ENCODE measurements at places on chromosomes 12 and 14.

DNA sequence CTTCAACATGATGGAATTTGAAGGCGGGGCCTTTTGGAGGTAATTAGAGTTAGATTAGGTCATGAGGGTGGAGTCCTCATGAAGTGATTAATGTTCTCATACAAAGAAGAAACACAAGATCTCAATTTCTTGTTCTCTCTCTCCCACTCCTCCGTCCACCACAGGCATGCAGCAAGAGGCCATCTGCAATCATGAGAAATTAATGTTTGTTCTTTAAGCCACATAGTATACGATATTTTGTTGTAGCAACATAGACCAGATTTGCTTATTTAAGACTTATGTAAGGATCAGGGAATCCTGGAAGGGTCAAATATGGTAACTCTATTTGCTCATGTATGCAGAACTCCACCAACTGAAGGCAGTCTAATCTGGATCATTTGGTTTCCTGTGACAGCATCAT, 429.0 kb downstream of the LRIG3 start:
- no peak overlapping the region for H3K4me3 ChIP-seq
- no peaks in the 10 kb centered on the region for H3K27me3 ChIP-seq
- DNase-seq, result no peak
- no peaks in the 10 kb centered on the region for H3K36me3 ChIP-seq
- no peaks in the 10 kb centered on the region for H3K4me1 ChIP-seq

DNA sequence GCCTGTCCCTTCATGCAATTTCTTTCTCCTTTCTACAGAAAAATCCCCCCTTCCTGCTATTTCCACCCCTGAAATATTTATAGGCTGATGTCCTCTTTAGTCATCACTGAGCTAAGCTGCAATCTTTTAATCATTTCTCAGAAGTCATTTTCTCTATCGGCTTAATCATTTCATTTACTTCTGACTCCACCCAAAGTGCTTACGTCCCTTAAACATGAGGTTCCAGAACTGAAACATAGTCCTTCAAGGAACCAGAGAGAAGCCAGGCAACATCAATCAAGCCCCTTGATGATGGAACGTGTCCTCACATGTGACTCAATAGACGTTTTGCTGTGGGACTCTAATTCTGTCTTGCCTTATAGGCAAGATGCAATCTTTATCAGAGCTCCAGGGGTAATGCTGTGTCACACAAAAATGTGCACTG, 148.7 kb upstream of the KRR1 start:
- no peaks in the 10 kb centered on the region for H3K4me1 ChIP-seq
- H3K36me3 ChIP-seq, result no peaks in the 10 kb centered on the region
- no peak overlapping the region for H3K4me3 ChIP-seq
- no peak for DNase-seq
- H3K27ac ChIP-seq, result no peak overlapping the region
- no peaks in the 10 kb centered on the region for H3K27me3 ChIP-seq

DNA sequence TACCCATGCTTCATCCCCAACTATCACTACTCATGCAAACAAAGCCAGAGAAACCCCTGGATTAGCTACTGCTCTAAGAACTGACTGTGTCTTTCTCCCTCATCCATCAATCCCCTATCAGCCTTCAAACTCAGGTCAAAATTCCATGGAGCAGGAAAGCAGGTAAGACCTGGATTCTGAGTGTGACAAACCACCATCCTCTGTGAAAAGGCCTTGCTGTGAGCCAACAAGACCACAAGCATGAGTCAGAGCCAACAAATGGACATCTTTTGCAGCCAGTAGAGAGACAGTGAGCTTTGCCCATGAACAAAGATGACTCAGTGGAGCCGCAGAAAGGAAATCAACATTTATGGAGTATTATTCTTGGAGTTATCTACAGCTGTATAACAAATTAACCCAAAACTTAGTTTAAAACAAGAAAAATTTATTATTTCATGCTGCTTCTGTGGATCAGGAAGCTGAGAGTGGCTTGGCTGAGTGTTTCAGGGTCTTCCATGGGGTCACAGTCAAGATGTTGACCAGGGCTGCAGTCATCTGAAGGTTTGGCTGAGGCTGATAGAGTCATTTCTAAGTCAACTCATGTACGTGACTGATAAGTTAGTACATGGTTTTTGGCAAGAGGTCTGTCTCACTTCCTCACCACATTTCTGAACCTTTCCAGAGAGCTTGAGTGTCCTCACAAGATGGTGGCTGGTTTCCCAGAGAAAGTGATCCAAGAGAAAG, 61.1 kb downstream of the PITPNM2 start:
- H3K4me1 ChIP-seq, result peaks cover 38% of the 10 kb centered on the region
- DNase-seq, result peak; percentile 38
- H3K36me3 ChIP-seq, result no peaks in the 10 kb centered on the region
- H3K27me3 ChIP-seq, result no peaks in the 10 kb centered on the region
- no peak overlapping the region for H3K4me3 ChIP-seq

GRCh38 chr14:106277503-106277902, 751.1 kb downstream of the TMEM121 start:
- no peak overlapping the region for H3K27ac ChIP-seq
- H3K4me3 ChIP-seq, result no peak overlapping the region
- no peaks in the 10 kb centered on the region for H3K27me3 ChIP-seq
- no peaks in the 10 kb centered on the region for H3K36me3 ChIP-seq
- DNase-seq, result no peak

GRCh38 chr14:55530464-55530863, 49.5 kb upstream of the KTN1 start:
- no peaks in the 10 kb centered on the region for H3K4me1 ChIP-seq
- H3K4me3 ChIP-seq, result no peak overlapping the region
- no peak overlapping the region for H3K27ac ChIP-seq
- H3K27me3 ChIP-seq, result no peaks in the 10 kb centered on the region
- H3K36me3 ChIP-seq, result no peaks in the 10 kb centered on the region
- DNase-seq, result no peak

- no peak overlapping the region for H3K27ac ChIP-seq
- H3K4me3 ChIP-seq, result no peak overlapping the region
- H3K4me1 ChIP-seq, result no peaks in the 10 kb centered on the region
- H3K36me3 ChIP-seq, result no peaks in the 10 kb centered on the region
These were observed 28.6 kb downstream of the EML1 start for GRCh38 chr14:99821519-99822508.

GRCh38 chr12:90999966-91000365, 4.8 kb downstream of the EPYC start:
- no peaks in the 10 kb centered on the region for H3K4me1 ChIP-seq
- H3K27ac ChIP-seq, result no peak overlapping the region
- no peak for DNase-seq
- no peak overlapping the region for H3K4me3 ChIP-seq

DNA sequence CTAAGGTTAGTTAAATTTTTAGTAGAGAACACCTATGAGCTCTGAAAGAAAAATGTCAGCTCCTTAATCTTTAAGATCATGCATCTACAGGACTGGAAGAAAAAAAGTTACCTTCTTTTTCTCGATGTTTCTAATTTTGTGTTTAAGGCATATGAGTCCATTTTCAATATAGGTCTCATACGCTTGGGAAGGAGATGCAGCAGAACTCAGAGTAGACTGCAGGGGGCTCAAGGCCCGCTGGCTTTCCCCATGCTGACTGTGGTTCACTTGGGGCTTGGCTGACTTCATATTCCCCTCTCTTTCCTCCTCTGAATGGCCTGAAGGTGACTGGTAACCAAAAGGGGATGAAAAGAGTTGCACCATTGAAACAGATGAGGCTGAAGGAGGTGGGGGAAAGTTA, 1.5 kb downstream of the CAPRIN2 start:
- DNase-seq, result peak; percentile 74
- H3K4me1 ChIP-seq, result peaks cover 18% of the 10 kb centered on the region
- no peaks in the 10 kb centered on the region for H3K27me3 ChIP-seq
- no peak overlapping the region for H3K27ac ChIP-seq

GRCh38 chr14:78164226-78164853, 5.8 kb upstream of the NRXN3 start:
- H3K36me3 ChIP-seq, result no peaks in the 10 kb centered on the region
- peaks cover 38% of the 10 kb centered on the region for H3K27me3 ChIP-seq
- no peak overlapping the region for H3K4me3 ChIP-seq
- H3K4me1 ChIP-seq, result no peaks in the 10 kb centered on the region
- H3K27ac ChIP-seq, result no peak overlapping the region

DNA sequence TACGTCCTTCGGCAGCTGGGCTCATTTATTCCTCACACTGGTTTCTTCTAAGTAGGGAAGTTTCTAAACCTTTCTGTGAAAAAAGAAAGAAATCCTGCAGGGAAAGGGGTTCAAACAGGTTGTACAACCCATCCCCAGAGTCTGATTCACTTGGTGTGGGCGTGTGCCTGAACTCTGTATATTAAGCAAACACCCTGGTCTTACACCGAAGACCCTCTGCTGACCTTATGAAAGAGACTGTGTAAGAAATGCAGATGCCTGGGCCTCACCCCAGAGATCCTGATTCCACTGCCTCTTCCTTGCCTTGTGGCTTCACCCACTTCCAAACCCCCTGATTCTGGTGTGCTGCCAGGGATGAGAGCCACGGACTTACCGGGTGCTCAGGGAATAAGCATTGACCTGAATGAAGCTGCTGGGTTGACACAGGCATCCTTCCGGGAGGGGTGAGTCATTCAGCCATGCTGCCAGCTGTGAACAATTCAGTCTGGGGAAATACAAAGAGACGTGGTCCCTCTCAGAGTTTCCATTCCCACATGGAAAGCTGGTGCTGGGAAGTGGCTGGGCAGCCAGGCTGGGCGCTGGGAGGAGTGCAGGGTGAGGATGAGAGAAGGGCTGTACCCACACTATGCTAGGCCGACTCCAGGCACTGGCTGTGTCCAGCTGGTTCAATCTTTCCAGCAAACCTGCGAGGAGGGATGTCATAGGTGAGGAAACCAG, 26.5 kb upstream of the ACTN1 start:
- no peak for DNase-seq
- no peak overlapping the region for H3K4me3 ChIP-seq
- H3K27ac ChIP-seq, result no peak overlapping the region
- H3K4me1 ChIP-seq, result no peaks in the 10 kb centered on the region

- H3K4me1 ChIP-seq, result peaks cover 14% of the 10 kb centered on the region
- H3K27me3 ChIP-seq, result no peaks in the 10 kb centered on the region
- H3K36me3 ChIP-seq, result no peaks in the 10 kb centered on the region
- DNase-seq, result peak; percentile 29
These were observed 99.1 kb upstream of the MED13L start for GRCh38 chr12:116376354-116377193.

DNA sequence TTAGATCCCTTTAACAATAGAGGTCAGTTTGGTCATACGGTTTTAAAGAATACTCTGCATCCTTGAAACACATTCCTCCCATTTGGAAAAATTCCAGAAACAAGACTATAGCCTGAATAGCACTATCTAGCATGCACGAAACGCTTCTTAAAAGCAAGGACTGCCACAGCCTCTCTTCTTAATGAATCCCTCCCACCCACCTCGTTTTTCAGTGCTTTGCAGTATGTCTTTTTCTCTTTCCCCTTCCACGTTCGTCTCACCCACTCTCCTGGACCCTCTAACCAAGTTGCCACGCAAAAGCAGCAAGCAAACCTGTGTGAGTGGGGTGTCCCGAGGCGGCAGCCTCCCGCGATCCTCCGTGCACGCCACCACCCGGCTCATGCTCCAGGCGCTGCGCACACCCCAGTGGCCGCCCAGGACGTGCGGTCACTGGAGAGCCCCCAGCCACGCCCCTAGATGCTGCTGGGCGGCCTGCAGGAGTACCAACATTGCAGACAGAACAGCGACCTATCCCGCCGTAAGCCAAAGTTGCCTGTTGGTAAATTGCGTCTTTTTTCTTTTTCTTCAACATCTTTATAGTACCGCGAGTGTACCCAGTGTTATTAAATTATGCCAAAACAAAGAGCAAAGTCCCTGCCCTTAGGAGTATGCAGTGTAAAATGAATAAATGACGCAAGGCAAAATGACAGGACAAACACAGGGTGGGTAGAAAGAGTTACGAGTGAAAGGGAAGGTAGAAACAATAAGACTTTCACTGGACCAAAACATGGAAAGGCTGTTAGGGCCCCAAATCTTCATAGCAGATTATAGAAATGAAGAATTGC, at the start of gene SLC38A4:
SLC38A4 (minus strand) TSS at position 407 of the 824 bp plus-strand sequence. CDS start 32,926 bp downstream, outside the sequence.
- H3K36me3 ChIP-seq, result no peaks in the 10 kb centered on the region
- H3K4me1 ChIP-seq, result no peaks in the 10 kb centered on the region
- H3K27me3 ChIP-seq, result peaks cover 27% of the 10 kb centered on the region
- peak; percentile 12 for DNase-seq
- no peak within 1 kb of the TSS for H3K4me3 ChIP-seq

DNA sequence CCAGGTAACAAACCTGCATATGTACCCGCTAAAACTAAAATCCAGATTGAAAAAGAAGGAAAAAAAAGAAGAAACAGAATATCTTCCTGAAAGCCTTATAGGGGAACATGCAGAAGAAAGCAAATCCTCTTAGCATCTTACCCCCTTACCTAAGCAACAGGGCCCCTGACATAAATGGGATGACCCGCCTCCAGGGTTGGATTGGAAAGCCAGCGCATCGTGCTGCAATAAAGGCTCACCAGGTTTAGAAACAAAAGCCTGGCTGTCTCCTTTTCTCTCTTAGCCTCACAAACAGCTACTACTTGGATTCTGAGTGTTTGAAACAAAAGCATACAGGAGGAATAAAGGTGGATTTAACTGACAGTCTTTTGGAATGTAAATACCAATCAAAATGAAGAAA, 13.8 kb upstream of the ADCK1 start:
- H3K27ac ChIP-seq, result no peak overlapping the region
- no peaks in the 10 kb centered on the region for H3K36me3 ChIP-seq
- DNase-seq, result no peak
- H3K4me1 ChIP-seq, result no peaks in the 10 kb centered on the region
- no peak overlapping the region for H3K4me3 ChIP-seq

DNA sequence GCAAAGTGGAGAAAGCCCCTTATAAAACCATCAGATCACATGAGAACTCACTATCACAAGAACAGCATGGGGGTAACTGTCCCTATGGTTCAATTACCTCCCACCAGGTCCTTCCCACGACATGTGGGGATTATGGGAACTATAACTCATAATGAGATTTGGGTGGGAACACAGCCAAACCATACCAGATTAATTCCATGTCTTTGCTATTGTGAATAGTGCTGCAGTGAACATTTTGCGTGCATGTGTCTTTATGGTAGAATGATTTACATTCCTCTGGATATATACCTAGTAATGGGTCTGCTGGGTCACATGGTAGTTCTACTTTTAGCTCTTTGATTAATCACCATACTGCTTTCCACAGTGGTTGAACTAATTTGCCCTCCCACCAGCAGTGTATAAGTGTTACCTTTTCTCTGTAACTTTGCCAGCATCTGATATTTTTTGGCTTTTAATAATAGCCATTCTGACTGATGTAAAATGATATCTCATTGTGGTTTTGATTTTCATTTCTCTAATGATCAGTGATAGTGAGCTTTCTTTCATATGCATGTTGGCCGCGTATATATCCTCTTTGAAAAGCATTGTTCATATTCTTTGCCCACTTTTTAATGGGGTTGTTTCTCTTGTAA, 29.7 kb upstream of the SAV1 start:
- no peak for DNase-seq
- no peaks in the 10 kb centered on the region for H3K27me3 ChIP-seq
- H3K4me1 ChIP-seq, result no peaks in the 10 kb centered on the region

GRCh38 chr14:66378712-66379505, 107.3 kb upstream of the CCDC196 start:
- DNase-seq, result no peak
- no peaks in the 10 kb centered on the region for H3K36me3 ChIP-seq
- no peak overlapping the region for H3K27ac ChIP-seq
- H3K4me1 ChIP-seq, result no peaks in the 10 kb centered on the region

Measured in common myeloid progenitor, CD34-positive (primary cell).